ENCODE measurements at places on chromosomes 7 and 10.
A peak's percentile ranks its signal among the peaks of the same experiment; 100 is the strongest.

DNA sequence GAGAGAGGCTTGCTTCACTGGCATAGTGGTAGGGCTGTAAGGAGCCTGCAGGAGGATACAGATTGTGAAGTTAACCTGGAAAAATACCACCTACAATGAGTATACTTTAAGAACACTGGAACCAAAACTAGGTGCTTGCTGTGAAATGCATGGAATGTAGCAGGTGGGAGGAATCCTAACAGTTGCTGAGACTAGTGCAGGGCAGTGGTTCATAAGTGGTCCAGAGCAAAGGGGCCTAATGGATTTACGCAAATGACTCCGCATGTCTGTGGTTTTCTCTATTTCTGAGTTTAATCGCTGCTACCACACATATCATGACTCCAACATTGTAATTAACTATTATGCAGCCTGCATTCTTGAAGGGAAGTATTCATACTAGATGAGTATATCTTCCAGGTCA is 218.4 kb downstream of the CHRM2 start:
- DNase-seq: no peak

DNA sequence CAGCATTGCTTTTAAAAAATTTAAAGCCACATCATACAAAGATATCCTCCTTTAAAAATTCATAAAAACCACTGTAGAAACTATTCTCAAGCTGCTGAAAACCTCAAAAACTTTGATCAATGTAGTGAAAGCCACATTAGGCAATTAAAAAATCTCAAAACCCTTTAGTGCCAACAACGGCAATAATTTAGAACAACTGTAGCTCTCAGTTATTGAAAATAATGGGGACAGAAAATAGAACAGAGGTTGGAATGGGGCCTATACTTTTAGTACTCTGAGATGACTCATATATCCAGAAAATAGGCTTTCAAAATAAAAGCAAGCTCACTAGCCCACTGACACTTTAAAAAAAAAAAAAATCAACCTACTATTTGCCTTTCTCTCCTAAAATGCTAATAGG is 87.5 kb downstream of the GSAP start:
- peak; percentile 65 for DNase-seq

GRCh38 chr7:22189741-22190140 is 167.2 kb downstream of the RAPGEF5 start:
- DNase-seq: no peak

- DNase-seq: no peak
Observed at GRCh38 chr10:97204826-97205679, 19.3 kb upstream of the SLIT1 start.

- peak; percentile 40 for DNase-seq
Observed at GRCh38 chr7:135210888-135211178, 493 bp downstream of the WDR91 start.

DNA sequence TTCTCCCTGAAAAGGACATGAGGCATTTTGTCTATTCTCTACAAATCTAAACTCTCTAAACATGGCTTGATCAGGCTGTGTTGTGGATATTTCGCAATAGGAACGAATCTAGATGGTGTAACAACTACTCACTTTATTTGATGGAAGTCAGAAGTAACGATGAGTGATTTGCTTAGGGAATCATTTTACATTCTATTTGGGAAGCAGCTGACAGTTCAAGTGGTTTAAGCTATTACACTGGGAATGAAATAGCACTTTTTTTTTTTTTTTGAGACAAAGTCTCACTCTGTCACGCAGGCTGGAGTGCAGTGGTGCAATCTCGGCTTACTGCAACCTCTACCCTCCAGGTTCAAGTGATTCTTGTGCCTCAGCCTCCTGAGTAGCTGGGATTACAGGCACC is 44.1 kb downstream of the NPY start:
- DNase-seq: no peak

DNA sequence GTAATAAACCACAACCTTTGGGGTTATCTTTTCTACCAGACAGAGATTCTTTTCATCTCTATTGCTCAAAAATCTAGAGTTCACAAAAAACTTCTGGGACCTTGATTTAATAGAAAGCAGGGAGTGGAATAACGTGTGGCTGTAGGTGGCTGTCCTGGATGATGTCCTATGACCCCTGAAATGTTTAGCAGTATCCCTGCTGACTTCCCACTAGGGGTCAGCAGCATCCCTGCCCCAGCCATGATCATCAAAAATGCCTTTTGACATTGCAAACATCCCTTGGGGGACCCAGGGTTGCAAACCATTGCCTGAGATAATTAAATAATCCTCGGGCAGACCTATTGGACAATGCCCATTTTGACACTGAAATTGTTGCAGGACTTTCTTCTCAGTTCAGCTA is 177.1 kb downstream of the USP6NL start:
- no peak for DNase-seq

DNA sequence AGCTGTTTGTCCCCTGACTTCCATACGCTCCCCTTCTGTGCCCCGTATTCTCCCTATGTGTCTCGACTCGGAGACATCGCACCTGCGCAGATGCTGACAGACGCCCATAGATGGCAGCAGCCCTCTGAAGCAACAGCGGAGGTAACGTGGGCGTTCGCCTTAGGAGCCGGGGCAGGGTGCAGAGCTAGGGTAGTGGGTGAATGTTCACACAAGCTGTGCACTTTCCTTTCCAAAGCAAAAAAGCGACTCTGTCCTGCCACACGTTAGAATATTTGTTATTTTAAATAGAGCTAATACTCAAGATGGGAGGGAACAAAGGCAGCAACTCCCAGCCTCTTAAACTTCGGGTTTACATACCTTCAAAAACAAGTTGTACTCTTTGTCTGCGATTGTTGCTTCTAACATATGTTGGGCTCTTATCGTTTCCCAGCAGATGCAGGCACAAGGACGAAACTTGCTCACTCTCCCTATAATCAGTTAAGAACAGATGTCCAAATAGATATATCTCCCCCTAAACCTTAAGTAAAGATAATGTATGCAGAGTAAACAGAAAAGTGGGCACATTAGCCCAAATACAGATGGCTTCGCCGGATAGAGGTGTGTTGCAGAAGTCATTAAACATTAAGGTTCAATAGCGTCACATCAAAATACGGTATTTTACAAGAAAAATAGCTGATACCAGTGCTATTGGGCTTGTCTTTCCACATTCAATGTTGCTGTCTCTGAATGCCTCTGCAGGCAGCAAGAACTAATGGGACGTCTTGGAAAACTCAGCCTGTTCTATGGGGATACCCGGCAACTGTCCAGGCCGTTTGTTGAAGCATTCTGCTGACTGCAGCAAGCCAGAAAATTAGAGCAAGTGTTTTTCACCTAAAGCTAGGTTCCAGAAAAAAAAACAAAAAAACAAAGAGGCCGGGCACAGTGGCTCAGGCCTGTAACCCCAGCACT is 340.3 kb upstream of the PRKCQ start:
- DNase-seq: peak; percentile 55

GRCh38 chr7:120941064-120941463 is 9.5 kb upstream of the ING3 start:
- no peak for DNase-seq

DNA sequence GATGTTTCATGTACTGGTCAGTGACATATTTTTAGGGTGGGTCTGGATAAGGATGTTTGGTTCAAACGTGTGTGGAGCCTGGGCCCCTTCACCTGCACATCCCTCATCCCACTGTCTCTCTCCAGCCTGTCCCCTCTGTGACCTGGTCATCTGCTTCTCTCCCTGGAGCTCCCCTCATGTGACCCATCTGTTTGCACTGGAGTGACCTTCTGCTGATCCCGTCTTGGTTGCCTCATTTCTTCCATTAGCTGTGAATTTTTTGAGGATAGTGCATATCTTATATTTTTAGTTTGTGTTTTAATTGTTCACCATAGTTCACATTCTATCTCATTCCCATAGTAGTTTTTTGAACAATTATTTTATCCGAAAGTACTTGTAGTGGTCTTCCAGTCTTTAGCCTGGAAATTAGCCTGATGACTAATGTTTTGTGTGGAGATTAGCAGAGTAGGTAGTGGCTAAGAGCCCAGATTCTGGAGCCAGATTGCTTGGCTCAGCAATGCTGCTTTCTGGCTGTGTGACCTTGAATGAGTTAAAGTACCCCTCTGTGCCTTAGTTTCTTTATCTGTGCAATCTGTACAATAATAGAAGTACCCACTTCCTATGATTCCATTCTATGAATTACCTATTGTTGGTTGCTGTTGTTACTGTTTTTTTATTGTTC is 224.5 kb downstream of the LRMDA start:
- peak; percentile 72 for DNase-seq

DNA sequence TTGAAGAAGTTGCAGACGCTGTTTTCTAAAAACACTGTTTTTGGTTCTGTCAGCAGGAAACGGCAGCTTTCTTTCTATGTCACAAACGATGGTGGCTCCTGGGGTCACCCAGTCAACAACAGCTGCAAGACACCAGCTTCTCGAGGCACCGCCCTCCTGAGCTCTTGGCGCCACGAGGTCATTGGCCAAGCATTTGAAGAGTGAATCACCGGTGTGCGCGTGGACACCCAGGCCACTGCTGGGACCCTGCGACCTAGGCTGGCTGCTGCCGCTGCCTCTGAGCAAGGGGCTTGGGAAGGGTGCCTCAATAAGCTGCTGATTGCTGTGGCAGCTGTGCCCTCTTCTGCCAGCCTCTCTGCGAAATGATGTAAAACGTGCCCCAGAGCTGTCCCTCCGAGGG is 22.5 kb upstream of the VIPR2 start:
- DNase-seq: no peak

GRCh38 chr7:85622059-85622458 is 435.2 kb upstream of the SEMA3D start:
- DNase-seq: no peak

- no peak for DNase-seq
Observed at GRCh38 chr7:139044813-139045794, 9.3 kb upstream of the ZC3HAV1L start.

GRCh38 chr10:73117976-73118743 is 7.9 kb downstream of the NUDT13 start:
- peak; percentile 53 for DNase-seq

DNA sequence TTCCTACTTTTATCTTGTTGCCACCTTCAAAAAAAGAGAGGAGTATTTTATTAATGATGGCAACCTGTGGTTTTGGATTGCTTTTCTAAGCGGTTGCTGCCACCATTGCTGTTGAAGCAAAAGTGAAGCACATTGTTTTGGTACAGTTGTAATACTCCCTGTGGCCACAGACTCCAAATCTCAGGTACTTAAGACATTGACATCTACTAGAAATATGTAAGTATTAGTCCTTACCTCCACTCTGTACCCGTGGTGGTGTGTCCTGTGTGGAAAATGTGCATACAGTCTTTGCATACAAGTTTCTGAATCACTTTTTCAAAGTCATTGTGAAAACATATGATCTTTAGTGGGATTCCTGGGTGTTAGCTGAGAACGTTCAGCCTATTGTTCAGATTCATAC is 85.7 kb downstream of the ANLN start:
- DNase-seq: no peak

DNA sequence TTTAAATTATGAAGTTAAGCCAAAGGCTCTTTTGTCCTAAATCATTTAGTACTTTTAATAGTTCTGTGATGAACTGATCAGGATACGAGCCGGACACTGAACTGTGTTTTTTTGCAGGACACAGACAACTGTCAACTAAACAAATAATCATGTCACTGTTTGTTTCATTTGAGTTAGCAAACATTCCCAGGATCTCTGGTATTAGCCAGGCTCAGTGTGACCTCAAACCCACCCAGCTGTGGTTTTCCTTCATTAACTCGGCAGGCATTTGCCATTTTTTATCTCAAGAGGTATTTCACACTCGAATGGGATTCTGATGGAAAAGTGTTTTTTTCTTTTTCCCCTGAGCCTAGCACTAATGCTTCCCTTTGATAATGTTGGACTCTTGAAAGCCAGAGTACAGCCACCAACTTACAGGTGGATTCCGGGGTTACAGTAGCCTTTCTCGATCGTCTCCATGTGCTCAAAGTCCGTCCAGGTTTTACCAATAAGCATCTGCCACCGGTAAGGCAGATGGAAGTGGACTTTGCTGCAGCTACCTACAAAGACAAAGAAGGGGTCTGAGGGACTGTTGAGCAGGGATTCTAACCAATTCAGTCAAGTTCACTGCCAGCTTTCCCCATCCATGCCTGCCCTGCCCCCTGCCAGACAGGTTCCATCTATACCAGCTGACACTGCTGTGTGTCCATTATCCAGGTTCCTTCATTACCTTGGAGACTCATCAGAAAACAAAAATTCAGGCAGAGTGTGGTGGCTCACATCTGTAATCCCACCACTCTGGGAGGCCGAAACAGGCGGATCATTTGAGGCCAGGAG is 33.4 kb downstream of the ZC3HAV1 start:
- DNase-seq: no peak

DNA sequence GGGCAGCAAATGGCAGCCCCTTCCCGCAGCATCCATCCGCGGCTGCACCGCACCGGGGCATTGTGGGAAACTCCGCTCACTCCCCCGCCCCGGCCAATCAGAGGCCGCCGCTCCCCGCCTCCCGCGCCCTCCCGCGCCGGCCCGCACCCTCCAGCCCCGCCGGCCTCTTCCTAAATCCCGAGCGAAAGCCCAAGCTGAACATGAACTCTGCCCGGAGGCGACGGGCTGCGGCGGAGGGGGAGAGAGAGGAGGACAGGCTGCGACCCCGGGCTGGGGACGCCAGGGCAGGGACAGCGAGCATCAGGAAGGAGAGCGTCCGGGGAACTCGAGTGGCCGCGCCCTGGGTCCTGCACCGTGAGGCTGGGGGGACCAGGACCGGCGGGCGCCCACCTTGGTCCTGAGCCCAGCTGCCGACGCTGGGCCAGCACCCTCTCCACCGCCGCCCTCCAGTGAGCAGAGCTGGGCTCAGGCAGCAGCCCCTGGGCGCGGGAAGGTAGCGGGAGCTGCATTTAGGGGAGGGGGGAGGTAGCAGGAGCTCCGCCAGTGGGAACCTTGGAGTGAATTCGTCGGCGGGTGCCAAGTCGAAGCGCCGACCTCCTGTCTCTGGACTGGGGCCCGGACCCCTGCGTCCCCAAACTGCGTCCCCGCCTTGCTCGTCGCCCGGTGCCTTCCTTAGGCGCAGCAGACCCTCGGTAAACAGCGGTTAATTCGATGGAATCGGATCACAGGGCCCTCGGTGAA is at the start of gene DGKI:
TSS of gene DGKI (minus strand) at position 148 of the 741 bp plus-strand sequence.
- no peak for DNase-seq

- no peak for DNase-seq
Observed at GRCh38 chr7:143979998-143980397, 20.1 kb upstream of the OR6B1 start.

DNA sequence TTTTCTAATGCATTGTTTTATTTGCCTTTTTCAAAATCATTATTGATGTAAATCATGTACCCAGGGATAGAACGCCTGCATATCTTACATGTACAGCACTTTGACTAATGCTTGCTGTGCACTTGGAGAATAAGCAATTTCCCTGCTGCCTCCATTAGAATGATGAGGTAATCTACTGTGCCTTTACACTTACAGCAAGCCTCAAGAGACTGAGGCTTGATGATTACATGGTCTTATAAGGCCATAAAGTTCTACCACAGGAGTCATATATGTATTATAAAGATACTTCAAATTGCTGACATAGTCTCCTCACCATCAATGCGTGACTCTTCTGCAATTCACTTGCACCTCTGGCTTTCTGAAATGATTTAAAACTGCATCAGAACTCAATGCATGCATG is 328.6 kb upstream of the HGF start:
- DNase-seq: no peak

- DNase-seq: peak; percentile 28
Observed at GRCh38 chr7:4612939-4613841, 68.9 kb upstream of the FOXK1 start.
